ENCODE measurements at places on chromosomes 1 and 21.

DNA sequence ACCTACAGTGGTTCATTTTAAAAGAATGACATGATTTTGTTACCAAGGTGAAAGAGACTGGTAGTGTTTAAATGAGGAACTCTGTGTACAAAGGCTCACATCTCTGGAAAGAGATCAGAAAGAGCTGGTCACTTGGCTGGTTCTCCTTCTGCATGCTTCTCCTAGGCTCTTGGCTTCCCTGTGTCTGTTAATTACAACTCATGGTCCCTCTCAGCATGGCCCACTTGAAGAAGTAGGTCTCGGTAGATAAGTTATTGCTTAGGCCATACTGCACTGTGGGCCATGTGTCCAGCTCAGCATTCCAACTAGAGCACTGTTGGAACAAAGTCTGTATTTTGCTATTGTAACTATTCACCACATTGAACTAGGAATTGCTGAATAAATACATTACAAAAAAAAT lies 91.1 kb downstream of the KIAA0319L start:
- DNase-seq = no peak

GRCh38 chr1:92314024-92314423 lies 15.2 kb downstream of the RPAP2 start:
- no peak for DNase-seq

DNA sequence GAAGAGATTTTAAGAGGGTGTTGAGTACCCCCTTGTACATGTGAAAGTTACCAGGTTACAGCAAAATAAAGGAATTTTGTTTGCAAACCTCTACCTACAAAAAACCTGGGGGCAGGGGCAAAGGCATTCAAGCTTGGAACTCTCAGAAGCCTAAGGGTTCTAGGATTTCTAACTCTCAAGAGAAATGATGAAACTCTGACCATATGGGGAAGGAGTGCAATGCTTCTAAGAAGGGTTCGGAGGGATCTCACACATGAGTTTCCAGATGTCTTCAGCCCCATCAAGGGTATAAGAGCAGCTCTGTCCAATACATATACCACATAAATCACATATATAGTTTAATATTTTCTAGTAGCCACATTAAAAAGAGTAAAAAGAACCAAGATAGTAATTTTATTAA lies 7.3 kb upstream of the FCGR2A start:
- no peak for DNase-seq

GRCh38 chr1:102241431-102242338 lies 245.0 kb upstream of the OLFM3 start:
- no peak for DNase-seq

DNA sequence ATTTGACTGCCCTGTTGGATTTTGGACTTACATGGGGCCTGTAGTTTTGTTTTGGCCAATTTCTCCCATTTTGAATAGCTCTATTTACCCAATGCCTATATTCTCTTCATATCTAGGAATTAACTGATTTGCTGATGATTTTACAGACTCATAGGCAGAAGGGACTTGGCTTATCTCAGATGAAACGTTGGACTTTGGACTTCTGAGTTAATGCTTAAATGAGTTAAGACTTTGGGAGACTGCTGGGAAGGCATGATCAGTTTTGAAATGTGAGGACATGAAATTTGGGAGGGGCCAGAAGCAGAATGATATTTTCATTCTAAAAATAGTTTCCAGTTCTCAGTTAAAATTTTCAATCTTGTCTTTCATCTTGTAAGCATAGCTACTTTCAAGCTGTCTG lies 222.3 kb downstream of the COP1 start:
- no peak for DNase-seq

DNA sequence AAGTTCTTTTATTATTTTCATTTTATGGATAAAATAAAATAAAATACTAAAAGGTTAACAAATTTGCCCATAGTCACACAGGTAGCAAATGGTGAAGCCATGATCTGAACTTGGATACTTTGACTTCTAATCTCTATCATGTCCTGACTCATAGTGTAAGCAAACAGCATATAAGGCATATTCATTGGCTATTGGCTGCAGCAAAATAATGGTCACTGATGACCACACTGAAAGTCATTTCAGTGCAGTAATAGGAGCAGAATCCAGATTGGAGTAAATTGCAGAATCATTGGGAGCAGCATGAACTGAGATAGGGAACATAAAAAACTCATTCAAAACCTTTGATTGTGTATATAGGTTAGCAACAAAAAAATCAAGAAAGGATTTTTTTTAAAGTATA lies 262.9 kb downstream of the PLA2G4A start:
- no peak for DNase-seq

DNA sequence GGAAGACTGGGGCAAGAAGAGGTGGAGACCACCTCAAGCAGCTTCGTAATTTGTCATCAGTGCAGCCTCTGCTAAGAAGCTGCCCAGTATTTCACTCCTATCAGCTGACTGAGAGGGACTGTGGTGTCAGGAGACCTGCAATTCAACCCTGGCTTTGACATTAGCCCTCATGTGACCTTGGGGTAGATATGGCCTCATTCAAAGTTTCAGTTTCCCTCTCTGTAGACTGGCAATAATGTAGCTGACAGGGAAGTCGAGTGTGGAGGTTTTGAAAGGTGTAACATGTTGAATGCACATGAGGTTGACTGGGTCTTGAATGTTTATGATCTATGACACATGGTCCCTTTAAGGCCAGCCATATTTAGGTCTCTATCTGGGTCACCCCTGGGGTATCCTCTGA lies 2.2 kb upstream of the SPRR4 start:
- DNase-seq = no peak

DNA sequence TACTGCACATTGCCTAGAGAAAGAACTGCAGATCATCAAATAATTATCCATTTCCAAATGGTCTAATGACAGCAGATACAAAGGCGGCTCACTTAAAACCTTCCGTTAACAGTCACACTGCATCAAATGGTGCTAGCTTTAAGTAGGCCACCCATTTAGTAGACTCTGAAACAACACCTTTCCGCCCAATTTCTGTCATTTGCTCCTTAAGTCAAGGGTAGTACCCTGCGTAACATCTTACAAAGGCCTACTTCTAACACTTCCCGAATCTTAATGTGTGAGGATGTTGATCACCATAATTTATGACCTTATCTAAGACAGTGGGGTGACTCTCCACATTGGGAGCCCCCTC lies 692 bp upstream of the RALGPS2 start:
- DNase-seq = no peak

GRCh38 chr1:150881331-150882070 lies 5.1 kb upstream of the ARNT start:
- peak; percentile 22 for DNase-seq

DNA sequence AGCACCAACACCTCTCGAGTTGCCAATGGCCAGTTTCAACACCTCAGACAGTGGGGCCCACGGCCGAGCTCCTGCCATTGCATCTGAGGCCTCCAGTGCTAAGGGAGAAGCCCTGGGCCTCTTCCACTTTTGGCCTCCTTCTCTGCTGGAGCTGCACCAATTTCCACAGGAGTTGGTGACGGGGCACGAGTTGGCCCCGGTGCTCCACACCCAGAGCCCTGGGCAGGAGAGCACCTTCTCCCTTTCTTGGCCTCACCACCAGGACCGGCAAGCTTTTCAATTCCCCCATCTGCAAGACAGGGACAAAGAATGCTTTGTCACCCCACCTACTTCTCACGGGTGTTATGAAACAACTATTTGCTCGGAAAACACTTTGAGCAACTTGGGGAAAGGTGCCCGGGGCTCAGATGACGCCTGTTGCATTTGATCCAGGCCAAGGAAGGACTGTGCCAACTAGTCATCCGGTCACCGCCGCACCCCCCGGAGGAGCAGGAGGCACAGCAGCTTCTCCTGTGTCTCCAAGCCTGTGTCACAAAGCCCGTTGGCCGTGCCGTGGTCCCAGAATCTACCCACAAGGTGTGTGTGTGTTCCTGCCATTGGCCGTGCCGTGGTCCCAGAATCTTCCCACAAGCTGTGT lies 55.2 kb downstream of the TOMM20 start:
- DNase-seq = no peak

GRCh38 chr1:32825181-32825580 lies 7.7 kb downstream of the S100PBP start:
- no peak for DNase-seq

DNA sequence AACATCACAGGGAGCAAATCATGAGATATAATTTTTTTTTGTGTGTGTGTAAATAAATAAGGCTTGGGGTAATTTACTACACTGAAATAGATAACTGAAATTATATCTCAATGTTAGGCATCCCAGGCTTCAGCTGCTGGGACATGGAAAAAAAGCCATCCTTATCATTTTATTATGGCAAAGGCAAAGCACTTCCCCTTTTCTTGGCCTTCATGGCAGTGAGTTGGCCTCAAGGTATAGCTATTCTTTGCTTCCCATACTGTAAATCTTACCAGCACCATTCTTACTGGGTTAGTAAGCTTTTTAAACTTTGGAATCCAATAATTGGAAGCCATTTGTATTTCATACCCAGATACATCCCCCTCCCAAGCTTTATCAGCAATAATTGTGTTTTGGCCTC lies 29.0 kb downstream of the RBM11 start:
- no peak for DNase-seq

DNA sequence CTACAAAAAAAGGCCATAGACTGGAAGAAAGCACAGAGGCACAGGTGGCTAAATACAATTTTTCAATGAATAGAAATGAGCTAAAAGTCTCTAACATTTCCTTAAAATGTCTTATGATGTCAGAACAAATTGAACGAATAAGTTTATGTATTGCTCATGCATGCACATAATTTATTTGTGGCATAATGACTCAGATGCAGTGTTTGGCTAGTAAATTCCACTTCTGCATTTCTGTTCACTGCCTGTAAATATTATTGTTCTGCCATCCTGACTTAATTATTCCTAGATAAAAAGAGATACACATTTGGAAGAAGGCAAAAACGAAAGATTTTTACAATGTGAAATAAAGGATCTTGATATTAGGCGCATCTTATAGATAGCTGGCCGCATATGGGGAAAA lies 26.6 kb upstream of the EXO1 start:
- DNase-seq = no peak

DNA sequence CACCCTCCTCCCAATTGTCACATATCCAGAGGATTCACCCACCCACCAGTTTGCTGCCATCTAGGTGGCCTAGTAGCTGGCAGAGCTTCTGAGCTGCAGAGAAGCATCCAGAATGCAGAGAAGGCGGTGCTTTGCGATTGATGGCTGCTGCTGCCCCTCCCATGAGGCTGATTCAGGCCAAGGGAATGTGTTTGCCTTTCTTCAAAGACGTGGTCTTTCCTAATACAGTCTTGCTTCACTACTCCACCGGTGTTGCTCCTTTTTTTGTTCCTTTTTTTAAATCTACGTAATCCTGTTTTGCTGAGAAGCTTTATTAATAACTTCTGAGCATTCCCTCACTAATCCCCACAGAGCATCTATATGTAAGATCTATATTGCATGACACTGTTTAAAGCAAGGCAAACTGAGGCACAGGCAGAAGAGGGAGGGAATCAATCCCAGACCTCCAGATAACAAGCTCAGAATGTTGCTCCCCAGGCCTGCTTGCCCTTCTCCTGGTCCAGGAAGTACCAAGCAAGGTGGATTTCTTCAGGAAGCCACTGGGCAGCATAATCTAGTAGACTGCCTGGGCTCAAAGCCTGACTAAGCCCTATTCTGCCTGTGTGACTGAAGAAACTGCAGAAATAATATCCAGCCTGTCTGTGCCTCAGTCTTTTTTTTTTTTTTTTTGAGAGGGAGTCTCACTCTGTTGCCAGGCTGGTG lies 275.5 kb upstream of the FMN2 start:
- no peak for DNase-seq

- DNase-seq = no peak
These were observed 86.6 kb downstream of the DMRTB1 start for GRCh38 chr1:53545663-53546408.

DNA sequence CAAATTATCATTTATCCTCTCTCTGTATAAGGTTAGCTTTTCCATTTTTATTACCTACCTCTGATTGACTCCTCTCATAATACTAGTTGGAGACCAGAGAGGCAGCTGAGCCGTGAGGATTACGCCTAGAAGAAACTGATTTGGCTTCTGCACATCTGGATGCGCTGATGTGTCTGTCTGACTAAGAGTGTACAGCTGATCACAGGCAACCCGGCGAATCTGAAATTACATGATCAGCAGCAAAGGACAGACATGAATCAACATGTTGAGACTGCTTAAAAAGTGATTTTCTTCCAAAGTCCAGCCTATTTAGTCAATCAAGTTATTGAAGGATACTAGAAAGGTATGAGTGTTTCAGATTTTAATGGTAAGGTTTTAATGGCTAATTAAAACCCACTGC lies 81.2 kb downstream of the PCSK9 start:
- no peak for DNase-seq

- no peak for DNase-seq
These were observed 15.2 kb downstream of the H6PD start for GRCh38 chr1:9249534-9250410.

GRCh38 chr1:226653311-226653921 lies 85.7 kb downstream of the ITPKB start:
- DNase-seq = no peak

GRCh38 chr1:12477936-12478611 lies 139.9 kb downstream of the DHRS3 start:
- DNase-seq = peak; percentile 86

GRCh38 chr1:17630048-17630830 lies 90.7 kb downstream of the ARHGEF10L start:
- no peak for DNase-seq

GRCh38 chr1:39132505-39133339 lies 71.8 kb upstream of the MACF1 start:
- DNase-seq = no peak

- DNase-seq = no peak
These were observed 4.7 kb downstream of the CHI3L1 start for GRCh38 chr1:203181586-203182386.

DNA sequence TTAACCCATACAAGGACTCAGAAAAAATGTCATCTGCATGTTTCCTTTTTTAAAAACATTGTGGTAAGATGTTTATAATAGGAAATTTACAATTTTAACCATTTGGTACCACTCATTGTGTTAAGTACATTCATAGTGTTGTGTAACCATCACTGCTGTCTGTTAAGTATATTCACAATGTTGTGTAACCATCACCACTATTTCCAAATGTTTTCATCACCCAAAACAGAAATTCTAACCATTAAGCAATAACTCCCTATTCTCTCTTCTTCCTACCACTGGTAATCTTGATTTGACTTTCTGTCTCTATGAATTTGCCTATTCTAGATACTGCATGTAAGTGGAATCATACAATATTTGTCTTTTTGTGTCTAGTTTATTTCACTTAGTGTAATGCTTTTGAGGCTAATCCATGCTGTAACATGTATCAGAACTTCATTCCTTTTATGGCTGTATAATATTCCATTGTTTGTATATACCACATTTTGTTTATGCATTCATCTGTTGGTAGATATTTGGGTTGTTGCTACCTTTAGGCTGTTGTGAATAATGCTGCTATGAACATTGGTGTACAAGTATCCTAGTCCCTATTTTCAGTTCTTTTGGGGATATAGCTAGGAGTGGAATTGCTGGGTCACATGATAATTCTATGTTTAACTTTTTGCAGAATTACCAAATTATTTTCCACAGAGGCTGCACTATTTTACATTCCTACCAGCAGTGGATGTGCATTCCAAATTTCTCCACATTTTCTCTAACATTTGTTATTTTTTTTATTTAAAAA lies 14.1 kb downstream of the HIPK1 start:
- DNase-seq = no peak

Measured in brain pericyte (primary cell).